ENCODE measurements at places on chromosomes 1 and 21. TPM values are rescaled to one million over a fixed set of nuclear protein-coding genes. Genes with fewer than 3 reads are reported as not detected.

Gene COL6A2
- total RNA-seq, result 19.8 TPM

Gene SPRR4
- total RNA-seq, result not detected

Gene HSD3B2
- not detected for total RNA-seq

Gene MRPL37
- 93.6 TPM for total RNA-seq

Gene MYOG
- not detected for total RNA-seq

Gene SPRR2F
- total RNA-seq, result not detected

Gene CRYAA
- not detected for total RNA-seq

Gene FCMR
- total RNA-seq, result 4.8 TPM

Gene TCHH
- 0.19 TPM for total RNA-seq

Gene SYT2
- 0.06 TPM for total RNA-seq

Gene SMPDL3B
- total RNA-seq, result 1.1 TPM

Gene CLCA2
- not detected for total RNA-seq

Measured in A549 treated with ZK216348 at 1 μM for 4 hours (cell line).